ENCODE measurements at places on chromosomes 3 and 15. TPM values are rescaled to one million over a fixed set of nuclear protein-coding genes. Genes with fewer than 3 reads are reported as not detected.

DNA sequence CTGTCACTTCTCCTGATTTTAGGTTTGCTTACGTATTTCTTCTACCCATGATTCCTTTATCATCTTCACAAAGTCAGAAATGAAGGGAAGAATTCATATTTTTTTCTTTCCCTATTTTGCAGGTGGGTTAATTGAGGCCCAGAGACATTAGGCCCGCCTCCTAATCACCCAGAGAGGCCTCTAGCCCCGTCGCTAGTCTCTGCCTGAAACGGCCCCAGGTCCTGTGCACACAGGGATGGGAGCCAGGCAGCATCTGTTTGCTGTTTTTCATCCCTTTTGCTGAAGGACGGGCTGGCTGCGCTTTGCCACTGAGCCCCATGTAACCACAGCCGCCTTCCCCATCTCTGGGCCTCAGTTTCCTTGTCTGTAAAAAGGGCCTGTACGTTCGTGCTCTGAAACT, 135.9 kb downstream of the FBLN2 start:
- no peaks in the 10 kb centered on the region for H3K4me1 ChIP-seq
- H3K36me3 ChIP-seq: no peaks in the 10 kb centered on the region
- peaks cover 9% of the 10 kb centered on the region for H3K27me3 ChIP-seq

CCR8 gene
- not detected for polyA plus RNA-seq

- H3K27me3 ChIP-seq: no peaks in the 10 kb centered on the region
- no peaks in the 10 kb centered on the region for H3K36me3 ChIP-seq
- H3K4me1 ChIP-seq: peaks cover 5% of the 10 kb centered on the region
- H3K27ac ChIP-seq: no peak overlapping the region
- no peak overlapping the region for H3K4me3 ChIP-seq
These were observed 49.6 kb downstream of the SUMF1 start for GRCh38 chr3:4417449-4417848.

DNA sequence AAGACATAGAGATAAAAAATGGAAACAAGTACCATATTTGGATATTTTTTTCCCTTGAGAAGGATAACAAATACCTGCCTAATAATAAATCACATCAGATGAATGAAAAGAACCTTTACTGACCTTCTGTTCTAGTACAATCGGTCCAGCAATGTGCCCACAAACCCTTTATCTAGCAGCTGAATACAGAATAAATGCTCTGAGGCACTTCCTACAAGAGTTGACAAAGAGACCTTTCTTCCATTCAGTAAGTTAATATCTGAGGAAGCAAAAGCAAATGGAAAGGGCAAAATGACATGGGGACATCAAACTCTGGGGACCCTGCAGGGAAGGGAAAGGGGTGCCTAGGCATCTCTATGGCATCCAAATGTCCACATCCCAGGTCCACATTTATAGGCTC, 115.8 kb downstream of the NEK10 start:
- H3K36me3 ChIP-seq: no peaks in the 10 kb centered on the region
- no peaks in the 10 kb centered on the region for H3K27me3 ChIP-seq
- DNase-seq: no peak

STRIT1 gene
- polyA plus RNA-seq: not detected

NR2E3 gene
- 0.19 TPM for polyA plus RNA-seq

DNA sequence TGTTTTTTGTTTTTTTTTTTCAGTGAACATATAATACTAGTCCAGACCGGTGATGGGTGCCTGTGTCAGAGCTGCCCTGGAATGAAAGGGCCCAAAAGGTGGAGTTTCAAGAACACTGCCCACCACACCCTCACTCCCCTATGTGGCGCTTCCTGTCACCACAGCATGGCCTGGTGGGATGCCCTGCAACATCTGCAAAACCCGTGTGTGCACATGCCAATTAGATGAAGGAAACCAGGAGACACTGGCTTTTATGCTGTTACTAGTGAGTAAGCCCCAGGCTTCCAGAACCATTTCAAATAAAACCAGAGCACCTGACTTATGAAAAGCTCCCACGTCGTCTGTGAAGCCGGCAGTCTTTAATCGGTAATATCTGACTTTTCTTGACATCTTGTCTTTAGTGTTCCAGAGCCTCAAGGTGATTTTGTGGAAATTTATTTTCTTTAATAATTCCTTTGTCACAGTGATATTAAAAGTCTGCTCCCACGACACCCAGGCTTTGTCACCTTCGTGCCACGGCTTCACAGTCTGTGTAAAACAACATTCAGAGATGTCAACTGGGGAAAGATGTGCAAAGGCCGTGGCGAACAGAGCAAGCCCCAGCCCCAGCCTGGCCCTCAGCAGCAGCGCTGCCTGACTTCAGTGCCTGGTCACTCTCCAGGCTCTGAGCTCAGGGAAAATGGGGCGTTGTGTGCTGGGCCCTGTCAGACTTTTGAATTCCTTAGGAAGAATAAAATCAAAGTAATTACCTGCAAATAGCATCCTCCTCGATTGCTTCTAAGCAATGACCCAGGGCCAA, 6.4 kb downstream of the CFAP92 start:
- peaks cover 3% of the 10 kb centered on the region for H3K4me1 ChIP-seq
- no peak overlapping the region for H3K4me3 ChIP-seq
- no peaks in the 10 kb centered on the region for H3K36me3 ChIP-seq

GRCh38 chr3:158169091-158169491, 59.2 kb downstream of the RSRC1 start:
- H3K27ac ChIP-seq: no peak overlapping the region
- peaks cover 1% of the 10 kb centered on the region for H3K27me3 ChIP-seq
- peaks cover 3% of the 10 kb centered on the region for H3K4me1 ChIP-seq
- H3K4me3 ChIP-seq: no peak overlapping the region
- peak; percentile 21 for DNase-seq

DNA sequence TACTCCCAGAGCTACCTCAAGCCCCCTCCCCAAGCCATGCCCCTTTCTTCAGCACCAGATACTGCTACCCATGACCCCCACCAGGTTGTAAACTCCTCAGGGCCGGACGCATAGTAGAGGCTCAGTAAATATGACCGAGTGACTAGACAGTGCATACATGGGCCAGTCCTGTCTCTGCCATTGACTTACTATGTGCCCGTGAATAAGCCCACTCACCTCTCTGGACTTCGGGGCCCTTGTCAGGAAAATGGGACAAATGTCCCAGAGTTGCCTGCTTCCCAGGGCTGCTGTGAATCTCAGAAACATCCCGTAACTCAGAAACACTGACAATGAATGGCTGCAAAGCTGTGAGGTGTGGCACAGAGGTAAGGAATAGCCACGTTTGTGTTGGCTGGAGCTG, 48.2 kb upstream of the FGD5 start:
- H3K27me3 ChIP-seq: peaks cover 16% of the 10 kb centered on the region
- no peaks in the 10 kb centered on the region for H3K4me1 ChIP-seq
- no peak for DNase-seq
- H3K27ac ChIP-seq: no peak overlapping the region

VEPH1 gene
- 30.5 TPM for polyA plus RNA-seq

- no peaks in the 10 kb centered on the region for H3K27me3 ChIP-seq
- H3K27ac ChIP-seq: no peak overlapping the region
- DNase-seq: peak; percentile 11
- H3K4me3 ChIP-seq: no peak overlapping the region
- H3K4me1 ChIP-seq: peaks cover 14% of the 10 kb centered on the region
These were observed 72.9 kb downstream of the RPL39L start for GRCh38 chr3:187066228-187066995.

- no peaks in the 10 kb centered on the region for H3K36me3 ChIP-seq
- H3K27ac ChIP-seq: no peak overlapping the region
- peak; percentile 42 for DNase-seq
These were observed 683.0 kb downstream of the TBL1XR1 start for GRCh38 chr3:176514297-176514696.

DNA sequence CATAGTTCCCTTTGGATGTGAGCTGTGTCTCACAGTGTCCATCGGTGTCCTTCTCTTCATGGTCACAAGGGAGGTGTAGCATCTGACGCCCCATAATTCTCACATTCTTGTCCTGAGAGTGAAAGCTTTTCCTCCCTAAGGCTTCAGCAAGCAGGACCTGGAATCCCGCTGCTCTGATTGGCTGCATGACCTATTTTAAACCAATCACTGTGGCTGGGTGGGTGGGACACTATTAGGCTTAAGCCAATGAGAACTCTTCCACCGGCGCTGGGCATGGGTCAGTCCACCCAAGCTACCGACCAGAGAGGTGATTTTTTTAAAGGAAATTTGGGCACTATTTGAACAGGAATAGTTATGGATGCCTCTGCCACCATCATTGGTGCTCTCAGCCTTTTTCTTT, 385.9 kb downstream of the MFSD1 start:
- H3K4me3 ChIP-seq: no peak overlapping the region
- no peak overlapping the region for H3K27ac ChIP-seq
- DNase-seq: no peak

GRCh38 chr15:89542369-89542768, 32.9 kb upstream of the TICRR start:
- no peaks in the 10 kb centered on the region for H3K36me3 ChIP-seq
- no peaks in the 10 kb centered on the region for H3K4me1 ChIP-seq
- no peak for DNase-seq
- peaks cover 16% of the 10 kb centered on the region for H3K27me3 ChIP-seq
- H3K4me3 ChIP-seq: no peak overlapping the region
- H3K27ac ChIP-seq: no peak overlapping the region

- no peaks in the 10 kb centered on the region for H3K36me3 ChIP-seq
- H3K4me3 ChIP-seq: no peak overlapping the region
- no peaks in the 10 kb centered on the region for H3K27me3 ChIP-seq
- H3K4me1 ChIP-seq: peaks cover 50% of the 10 kb centered on the region
- peak; percentile 92 for DNase-seq
These were observed 34.0 kb upstream of the DUSP7 start for GRCh38 chr3:52090131-52090932.

CHRNA7 gene
- 0.10 TPM for polyA plus RNA-seq

ARNT2 gene
- polyA plus RNA-seq: 18.2 TPM

DNA sequence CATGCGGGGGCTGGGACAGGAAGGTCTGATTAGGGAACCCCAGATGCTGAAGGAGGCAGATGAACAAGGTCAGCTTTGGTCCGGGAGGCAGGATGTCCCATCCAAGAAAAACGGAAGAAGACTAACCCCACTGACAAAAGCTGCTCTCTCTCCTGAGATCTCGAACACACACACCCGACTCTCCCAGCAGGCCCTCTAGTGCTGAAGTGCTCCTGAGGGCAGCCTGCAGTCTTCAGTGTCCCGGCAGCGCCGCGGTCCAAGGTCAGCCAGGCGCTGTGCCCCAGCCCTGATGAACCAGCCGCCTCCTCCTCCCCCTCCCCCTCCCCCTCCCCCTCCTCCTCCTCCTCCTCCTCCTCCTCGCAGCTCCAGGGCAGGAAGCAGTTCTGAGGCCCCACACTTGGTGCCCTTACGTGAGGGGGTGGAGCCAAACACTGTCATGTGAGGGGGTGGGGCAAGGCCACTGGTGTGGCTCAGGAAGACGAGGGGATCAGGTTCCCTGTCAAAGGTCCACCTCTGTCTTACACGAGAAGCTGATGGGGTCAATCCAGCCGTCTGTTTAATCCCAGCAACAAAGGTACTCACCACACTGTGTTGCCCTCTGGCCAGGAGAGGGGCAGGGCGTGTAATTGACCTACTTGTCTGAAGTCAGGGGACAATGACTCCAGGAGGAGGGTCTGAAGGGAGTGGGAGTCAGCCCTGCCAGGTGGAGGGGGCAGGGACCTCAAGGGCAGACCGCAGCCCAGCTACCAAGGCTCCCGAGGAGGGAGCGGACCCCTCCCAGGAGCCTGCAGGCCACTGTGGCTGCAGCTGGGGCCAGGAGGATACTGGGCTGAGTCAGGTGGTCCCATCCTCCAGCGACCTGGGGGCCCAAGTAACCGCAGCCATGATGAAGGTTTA, 34.3 kb downstream of the PRR23E start:
- peaks cover 3% of the 10 kb centered on the region for H3K27me3 ChIP-seq
- H3K27ac ChIP-seq: no peak overlapping the region
- H3K4me1 ChIP-seq: no peaks in the 10 kb centered on the region
- no peak overlapping the region for H3K4me3 ChIP-seq

DNA sequence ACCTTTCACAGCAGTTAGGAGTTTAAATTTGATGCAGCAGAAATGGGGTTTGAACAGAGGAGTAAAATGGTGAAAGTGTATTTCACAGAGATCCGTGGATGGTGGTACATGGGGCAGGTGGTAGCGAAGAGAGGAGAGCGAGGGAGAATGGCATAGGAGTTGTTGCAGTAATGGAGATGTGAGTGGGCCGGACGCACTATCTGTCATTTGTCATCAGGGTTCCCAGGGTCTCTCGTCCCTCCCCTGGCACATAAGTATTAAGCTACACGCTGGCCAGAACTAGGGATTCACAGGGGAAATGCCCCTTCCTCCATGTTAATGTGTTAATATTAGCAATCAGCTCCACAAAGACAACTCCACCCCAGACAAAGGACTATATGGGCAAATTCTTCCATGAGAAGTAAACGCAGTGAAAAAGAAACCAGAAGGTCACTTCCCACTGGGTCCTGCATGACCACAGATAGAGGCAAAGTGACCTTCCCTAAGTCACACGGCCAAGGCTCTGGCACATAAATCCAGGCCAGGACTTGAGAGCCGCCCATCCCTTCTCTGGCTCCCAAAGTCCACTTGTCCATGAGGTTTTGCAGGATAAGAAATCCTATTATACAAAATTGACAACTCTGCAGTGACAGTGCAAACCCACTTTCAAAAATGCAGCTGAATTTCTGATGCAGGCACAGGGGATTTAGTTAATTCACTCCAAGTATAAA, 42.5 kb downstream of the ANXA2 start:
- no peaks in the 10 kb centered on the region for H3K27me3 ChIP-seq
- H3K4me1 ChIP-seq: peaks cover 10% of the 10 kb centered on the region
- no peak overlapping the region for H3K27ac ChIP-seq

DNA sequence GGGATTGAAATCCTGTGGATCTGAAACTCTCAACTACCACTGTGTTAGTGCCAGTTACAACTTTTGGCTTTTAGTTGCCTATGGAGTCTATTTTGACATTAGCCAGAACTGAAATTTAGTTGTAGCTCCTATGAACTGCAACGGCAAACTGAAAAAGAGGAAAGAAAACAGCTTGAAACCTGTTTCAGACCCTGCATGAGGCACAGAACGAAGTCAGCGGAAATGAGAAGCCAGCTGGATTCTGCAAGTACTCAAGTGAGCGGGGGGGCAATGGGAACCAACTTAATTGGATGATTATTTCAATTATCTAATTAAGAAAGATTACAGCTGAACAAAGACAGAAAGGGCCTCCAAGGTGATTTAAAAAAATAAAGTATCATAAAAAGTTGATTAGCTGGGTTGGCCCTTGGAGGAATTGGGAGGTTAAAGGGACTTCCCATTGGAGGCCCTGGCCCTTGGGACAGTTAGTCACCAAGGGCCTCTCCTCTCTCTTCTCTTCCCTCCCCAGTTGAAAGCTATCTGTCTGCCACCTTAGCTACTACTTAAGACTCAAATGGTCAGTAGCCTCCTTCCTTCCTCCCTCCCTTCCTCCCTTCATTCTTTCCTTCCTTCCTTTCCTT, 352.1 kb downstream of the SHQ1 start:
- no peak overlapping the region for H3K4me3 ChIP-seq
- H3K36me3 ChIP-seq: no peaks in the 10 kb centered on the region
- no peak for DNase-seq
- peaks cover 8% of the 10 kb centered on the region for H3K27me3 ChIP-seq
- H3K27ac ChIP-seq: no peak overlapping the region
